Stimulated activated CD8-positive, alpha-beta memory T cell treated with anti-CD3 and anti-CD28 coated beads, Interleukin-15, amount 100 ng/mL, for 48 hours (primary cell): ENCODE measurements at places on chromosomes 5 and 9.
A peak's percentile ranks its signal among the peaks of the same experiment; 100 is the strongest.

DNA sequence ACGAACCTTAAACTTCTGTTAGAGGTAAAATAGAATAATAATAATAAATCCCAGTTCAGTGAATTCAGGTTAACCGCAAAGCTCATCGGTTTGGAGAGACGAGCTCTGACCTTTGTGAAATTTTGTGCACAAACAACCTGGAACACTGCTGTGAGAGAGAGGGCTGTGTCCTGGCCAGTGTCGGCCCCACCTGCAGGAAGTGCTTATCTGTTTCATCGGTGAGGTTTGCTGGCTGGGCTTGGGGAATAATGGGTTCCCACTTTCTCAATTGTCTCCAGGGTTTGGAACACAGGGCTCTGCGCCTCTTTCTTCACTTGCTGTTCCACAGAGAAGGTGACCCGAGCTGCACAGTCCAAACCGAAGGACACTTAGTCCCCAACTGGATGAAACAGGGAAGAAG, 19.3 kb upstream of the CLPTM1L start:
- no peak for DNase-seq

- no peak for DNase-seq
Measured at GRCh38 chr9:114386886-114387679, 699 bp downstream of the AKNA start.

DNA sequence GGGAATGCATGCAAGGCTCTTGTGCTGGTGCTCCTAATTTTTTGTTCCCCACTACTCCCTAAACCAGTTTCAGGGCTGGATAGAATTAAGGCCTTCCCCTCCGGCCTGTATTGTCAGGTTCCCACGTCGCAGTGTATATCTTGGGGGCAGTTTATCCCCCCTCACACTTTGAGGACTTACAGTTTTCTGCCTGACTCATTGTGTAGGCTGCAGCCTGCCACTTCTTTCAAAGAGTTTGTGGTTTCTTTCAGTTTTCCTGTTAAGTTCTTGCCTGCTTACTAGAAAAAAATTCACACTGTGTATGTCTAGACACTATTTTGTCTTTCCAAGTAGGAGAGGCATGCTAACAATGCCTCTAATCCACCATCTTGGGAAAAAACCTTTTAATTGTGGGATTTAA, 28.4 kb upstream of the BTNL3 start:
- DNase-seq: no peak

DNA sequence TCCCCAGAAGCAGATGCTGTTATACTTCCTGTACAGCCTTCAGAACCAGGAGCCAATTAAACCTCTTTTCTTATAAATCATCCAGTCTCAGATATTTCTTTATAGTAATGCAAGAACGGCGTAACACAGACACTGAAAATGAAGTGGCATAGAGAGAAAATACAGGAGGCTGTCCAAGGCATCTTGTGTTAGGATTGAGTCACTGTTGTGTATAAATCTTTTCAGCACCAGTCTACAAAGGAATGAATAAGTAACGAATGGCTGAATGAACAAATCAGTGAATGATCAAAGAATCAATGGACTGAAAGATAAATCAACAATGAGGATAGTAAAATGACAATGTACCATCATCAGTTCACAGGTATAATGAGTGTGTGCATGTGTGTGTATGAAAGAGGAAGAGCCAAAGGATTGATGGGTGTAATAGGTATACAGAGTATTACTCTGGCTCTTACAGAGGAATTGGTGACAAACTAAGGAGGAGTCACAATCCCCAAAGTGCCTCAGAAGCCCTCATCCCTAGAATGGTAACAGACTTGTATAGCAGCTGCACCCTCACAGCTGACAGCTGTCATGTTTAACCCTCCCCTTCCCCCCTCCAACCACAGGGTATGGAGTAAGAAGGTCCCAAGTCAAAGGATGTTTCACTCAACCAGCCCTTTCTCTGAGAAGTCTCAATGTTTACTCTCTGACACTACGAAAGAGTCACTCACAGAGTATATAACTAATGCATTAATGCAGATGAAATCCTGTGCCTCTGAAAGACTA, 29.8 kb upstream of the MIER3 start:
- no peak for DNase-seq

- no peak for DNase-seq
Measured at GRCh38 chr5:139828207-139828895, 32.7 kb downstream of the PSD2 start.

- no peak for DNase-seq
Measured at GRCh38 chr5:15290953-15291352, 209.0 kb upstream of the FBXL7 start.

GRCh38 chr9:129995409-129996160, 47.4 kb downstream of the FNBP1 start:
- no peak for DNase-seq

DNA sequence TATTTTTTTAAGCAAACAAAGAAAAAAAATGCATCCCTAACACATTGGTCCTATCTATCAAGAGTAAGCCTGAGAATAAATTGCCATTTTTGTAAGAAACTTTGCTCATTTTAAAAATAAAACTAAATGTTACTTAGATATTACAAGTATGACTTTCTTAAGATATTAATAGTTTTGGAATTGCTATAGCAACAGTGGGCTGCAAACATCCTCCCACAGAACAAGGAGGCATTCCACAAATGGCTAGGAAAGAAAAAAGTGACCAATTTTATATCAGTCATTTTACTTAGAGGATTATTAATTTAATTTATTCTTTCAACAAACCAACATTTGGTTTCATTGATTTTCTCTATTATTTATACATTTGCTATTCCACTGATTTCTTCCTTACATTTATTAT, 63.7 kb downstream of the LURAP1L start:
- DNase-seq: no peak

GRCh38 chr5:6572825-6573380, 59.9 kb downstream of the NSUN2 start:
- DNase-seq: no peak

DNA sequence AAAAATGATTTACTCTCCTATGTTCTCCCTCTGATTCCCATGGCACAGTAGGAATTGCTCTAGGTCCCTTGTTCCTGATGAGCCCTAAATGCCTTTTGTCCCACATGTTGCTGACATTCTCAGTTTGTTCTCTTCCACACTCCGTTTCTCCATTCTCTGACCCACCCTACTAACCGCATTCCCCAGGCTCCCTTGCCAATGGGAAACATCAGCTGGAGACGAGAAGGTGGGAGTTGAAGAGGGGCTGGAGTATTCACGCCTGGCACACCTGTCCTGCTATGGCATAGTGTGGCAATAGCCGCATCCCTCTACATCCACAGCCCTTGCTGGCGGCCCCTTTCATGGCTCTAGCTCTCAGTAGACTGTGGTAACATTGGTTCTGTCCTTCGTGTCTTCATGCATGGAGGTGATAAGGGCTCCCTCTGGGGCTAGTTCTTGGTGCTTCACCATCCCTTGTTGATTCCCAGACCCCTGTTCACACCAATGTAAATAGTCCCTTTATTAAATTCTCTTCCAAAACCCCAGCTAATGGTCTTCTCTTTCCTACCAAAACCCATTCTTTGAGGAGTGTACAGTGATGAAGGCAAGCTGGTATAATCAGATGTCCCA, 16.4 kb upstream of the ARL15 start:
- DNase-seq: no peak

GRCh38 chr9:136093346-136093986, 1.6 kb downstream of the NACC2 start:
- no peak for DNase-seq

GRCh38 chr5:12861886-12862654, 957.8 kb upstream of the CTNND2 start:
- DNase-seq: no peak

DNA sequence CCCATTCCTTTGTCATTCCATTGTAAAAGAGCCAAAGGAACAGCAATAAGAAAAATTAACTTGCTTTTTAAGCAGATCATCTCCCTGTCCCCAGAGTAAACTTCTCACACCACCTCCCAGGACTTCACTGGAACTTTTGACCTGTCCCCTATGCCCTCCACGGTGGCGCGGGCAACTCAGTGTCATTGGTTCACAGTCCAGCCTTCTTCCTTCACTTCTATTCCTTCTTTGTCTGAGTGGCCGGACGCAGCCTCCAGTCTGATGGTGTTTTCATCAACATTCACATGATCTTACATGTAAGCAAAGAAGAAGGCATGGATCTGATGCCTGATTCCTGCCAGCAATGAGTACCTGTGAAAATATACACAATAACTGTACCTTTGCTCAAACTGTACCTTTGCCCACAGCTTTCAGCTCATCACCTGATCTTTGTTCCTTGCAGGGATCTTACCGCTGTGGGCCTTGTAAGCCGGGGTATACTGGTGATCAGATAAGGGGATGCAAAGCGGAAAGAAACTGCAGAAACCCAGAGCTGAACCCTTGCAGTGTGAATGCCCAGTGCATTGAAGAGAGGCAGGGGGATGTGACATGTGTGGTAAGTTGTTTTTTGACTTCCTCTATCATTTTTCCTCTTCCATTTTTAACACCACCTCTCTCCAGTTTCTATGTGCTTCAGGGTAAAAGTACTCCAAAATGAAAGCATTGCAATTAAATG, 32.5 kb downstream of the THBS4 start:
- DNase-seq: no peak

DNA sequence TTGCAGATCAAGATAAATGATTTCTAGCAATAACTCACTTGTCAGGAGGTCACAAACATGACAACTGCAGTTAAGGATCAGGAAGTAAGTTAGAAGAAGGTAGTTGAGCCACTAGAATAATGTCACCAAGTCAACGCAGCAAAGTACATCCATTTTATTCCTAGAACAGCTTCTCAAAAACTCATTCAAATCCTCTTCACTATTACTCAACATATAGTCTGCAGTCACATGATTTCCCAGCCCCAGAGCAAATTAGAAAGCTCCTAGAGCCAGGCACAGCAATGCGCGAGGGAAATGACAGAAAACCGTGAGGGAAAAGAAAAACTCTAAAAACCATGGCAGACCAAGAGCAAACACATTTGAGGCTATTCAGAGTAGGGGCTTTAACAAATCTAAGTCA, 49.9 kb upstream of the ZNF622 start:
- no peak for DNase-seq

- DNase-seq: no peak
Measured at GRCh38 chr9:97895695-97896332, 26.5 kb downstream of the TRMO start.

DNA sequence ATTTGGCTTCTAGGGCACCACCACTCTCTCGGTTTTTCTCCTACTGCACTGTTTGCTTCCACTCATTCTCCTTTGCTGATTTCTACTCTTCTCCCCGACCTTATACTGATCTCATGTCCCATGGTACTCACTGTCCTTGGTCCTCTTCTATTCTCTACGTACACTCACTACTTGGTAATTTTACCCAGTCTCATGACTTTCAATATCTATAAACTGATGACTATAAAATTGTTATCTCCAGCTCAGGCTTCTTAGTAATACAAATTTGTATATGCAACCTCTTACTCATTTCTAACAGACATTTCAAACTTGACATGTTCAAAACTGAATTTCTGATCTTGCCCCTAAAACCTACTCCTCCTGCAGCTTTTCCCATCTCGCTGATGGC, 4.1 kb downstream of the RAPGEF6 start:
- no peak for DNase-seq

- no peak for DNase-seq
Measured at GRCh38 chr5:173217626-173218397, 17.2 kb downstream of the NKX2-5 start.

DNA sequence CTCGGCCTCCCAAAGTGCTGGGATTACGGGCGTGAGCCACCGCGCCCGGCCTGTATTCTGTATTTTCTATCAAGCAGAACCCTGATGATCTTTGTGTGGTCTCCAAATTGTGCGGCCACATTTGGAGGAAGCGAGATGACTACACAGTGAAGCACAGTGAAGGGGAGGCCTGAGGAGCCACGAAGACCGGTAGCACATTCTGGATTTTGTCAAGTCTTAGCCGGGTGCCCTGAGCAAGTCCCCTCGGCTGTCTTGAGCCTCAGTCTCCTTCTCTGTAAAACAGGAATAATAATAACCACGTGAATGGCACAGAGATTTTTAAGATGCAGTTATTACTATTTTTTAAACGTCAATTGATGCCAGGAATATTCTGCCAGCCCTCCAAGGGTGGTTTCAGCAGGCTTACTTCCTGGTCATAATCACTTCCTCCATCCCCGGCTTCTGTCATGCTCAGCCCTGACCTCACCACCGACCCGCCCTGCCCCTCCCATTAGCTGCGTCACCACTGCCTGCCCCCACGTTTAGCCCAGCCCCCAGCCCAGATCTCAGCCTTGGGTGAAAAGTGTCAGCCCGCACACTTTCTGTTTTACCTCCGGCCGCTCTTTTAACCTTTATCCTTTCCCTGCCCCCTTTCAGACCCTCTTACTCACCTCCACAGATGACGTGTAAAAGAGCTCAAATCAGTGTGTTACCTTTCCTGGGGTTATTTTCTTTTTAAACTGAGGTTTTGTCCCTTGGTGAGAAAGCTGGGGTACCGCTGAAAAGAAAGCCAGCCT, 27.0 kb upstream of the ERGIC1 start:
- peak; percentile 90 for DNase-seq

GRCh38 chr5:154761046-154761736, 6.0 kb downstream of the LARP1 start:
- no peak for DNase-seq

DNA sequence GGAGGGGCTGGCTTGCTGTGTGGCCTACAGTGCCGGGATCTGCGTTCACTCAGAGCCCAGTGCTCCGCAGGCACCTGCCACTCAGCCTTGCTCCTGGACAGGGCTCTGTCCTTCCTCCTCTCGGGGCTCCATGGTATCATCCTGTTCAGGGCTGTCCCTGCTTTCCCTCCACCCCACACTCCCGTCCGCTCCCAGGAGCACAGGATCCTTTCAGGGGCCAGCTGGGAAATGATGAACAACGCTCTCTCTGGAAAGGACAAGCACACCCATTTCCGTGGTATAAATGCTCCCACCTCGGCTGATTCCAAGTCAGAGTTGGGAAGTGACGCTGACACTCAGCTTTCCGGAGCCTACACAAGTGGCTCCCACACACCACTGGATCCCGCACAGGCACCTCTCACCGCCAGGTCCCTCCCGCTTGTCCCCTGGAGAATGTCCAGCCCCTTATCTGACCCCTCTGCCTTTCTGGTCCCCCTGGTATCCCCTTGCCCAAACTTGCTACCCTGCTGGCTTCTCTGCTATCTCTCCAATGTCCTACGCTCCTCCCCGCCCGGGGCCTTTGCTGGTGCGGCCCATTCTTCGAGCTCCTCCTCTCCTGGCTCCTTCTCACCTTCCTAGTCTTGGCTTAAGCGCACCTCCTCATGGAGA, 21.3 kb downstream of the HMCN2 start:
- no peak for DNase-seq

DNA sequence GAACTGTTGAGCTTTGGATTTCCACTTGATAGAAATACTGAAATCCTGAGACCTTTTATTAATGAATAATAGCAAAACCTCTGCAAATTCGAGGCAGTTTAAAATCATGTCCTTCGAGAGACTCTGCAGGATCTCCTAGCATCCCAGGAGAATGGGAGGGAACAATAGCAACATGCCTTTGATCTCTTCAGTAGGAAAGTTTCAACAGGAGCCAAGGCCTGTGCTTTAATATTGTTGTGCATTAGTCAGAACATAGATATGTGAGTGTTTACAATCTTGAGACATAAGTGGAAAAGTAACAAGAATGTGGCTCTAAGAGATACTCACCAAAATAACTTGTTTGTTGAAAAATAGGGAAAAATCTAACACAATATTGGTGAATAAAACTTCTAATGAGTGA, 83.3 kb upstream of the LHFPL2 start:
- DNase-seq: no peak
